Activated CD4-positive, alpha-beta T cell treated with anti-CD3 and anti-CD28 coated beads, Interleukin-2, amount 50 U/mL, for 24 hours (primary cell): ENCODE measurements at places on chromosomes 16 and 17.
A peak's percentile ranks its signal among the peaks of the same experiment; 100 is the strongest.

DNA sequence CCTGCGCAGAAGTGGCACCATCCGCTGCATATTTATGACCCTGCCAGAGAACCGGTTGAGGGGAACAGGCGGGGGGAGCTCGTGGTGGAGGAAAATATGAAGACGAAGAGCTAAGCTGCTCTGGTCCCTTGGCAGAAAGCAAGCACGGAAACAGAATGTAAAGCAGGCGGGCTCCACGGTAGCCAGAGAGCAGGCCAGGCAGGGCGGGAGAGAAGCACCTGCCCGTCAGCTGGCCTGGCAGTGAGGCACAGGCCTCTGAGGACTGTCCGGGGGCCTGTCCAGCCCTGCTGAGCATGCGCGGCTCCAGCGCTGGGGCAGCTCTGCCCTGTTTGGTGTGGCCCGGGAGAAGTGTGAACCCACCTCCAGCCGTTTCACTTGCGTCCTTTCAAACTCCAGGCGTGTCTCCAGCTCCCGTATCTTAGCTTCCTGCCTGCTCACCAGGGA, 46.7 kb downstream of the PIPOX start:
- no peak for DNase-seq

DNA sequence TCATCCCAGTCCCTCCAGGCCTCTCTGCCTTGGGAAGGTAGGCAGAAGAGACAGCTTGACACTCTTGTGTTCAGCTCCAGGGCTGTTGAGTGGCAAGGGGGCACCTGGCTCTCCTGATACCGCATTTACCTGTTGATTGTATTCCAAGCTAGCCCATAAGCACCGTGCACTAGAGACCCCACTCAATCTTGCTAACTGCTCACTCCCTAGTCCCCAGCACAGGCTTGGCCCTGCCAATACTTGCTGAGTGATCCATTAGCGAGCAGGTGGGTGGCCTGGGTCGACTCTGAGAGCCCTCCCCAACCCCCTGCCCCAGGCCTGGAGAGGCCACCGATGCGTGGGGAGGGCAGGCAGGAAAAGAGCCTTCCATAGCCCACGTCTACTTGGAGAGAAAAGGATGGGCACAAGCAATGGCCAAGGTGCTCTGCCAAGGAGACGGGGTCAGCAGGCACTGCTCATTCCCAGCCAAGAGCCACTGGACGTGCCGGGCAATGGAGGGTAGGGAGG, 29.5 kb downstream of the FA2H start:
- no peak for DNase-seq

- no peak for DNase-seq
Measured at GRCh38 chr16:18811925-18812324, 10.6 kb upstream of the ARL6IP1 start.

GRCh38 chr16:49684696-49685095, 171.2 kb downstream of the ZNF423 start:
- DNase-seq = no peak

- DNase-seq = no peak
Measured at GRCh38 chr16:57152096-57153093, 33.4 kb downstream of the PSME3IP1 start.

DNA sequence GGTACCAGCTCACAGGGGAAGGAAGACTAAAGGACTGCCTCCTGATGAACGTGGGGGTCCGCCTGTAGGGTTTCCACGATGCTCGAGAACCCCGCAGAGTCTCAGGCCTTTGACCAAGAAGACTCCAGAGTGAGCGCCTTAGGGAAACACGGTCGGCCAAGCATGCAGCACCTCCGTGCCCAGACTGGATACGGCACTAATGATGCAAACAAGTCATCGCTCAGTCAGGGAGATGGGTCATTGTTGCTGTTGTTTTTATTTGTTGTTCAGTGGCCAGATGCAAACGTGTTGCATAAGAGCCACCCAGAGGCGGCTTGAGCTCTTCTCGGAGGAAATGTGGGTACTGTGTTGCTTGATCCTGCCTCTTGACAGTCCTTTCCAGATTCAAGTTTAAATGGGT, 19.3 kb upstream of the RBFOX3 start:
- DNase-seq = no peak

DNA sequence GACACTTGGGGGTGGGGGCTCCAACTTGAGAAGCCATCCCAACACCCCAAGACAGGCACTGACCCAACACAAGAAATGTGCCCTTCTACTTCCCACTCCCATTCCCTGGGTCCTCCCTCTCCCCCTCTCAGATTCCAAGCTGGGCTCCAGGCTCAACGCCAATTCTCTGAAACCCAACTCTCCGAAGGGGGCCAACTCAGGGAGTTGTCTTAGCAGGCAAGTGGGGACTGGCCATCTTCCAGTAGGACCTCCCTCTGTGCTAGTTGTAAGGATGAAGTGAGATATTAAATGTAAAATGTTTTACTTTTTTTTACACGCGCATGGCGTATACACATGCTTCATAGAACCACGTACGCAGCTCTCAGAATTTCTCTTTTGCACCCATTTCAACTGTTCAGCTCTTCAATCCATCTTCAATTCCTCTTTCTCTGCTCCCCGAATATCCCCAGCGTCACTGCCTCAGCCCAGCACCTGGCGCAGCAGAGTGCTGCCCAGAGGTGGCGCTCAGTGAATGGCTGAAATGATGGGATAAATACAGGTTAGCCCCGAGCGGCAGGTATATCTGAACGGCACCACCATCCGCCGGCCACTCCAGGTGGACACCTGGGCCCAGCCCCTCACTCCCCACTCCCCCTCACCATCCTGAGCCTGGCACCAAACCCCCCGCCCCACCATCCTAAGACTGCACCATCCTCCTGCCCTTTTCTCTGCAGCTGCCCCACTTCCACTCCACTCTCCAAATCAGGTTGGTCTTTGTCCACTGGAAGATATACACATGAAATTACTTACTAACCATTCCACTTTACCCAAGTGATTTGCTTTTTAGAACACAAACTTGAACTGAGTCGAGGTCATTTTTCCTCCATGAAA, 43.9 kb upstream of the TNRC6C start:
- DNase-seq = no peak

DNA sequence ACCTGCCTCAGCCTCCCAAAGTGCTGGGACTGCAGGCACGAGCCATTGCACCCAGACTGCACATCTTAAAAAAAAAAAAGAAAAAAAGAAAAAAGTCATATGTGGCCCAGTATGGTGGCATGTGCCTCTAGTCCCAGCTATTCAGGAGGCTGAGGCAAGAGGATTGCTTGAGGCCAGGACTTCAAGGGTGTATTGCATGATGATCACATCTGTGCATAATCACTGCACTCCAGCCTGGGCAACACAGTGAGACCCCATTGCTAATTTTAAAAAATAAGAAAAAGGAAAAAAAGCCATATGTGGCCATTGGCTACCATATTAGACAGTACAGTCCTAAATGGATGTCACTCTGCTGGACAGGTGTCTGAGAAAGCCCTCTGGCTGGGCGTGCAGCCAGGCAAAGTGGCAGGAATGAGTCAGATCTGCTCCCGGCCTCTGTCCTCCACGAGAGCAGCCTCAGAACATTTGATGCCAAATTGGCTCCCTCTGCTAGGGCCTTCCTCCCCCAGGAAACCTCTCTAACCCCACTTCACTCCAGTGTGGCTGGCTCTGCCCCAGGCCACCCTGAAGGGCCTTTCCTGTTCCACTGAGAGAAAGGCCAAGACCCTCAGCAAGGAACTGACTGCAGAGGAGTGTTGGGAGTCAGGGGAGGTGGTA, 14.7 kb downstream of the CA7 start:
- DNase-seq = no peak

DNA sequence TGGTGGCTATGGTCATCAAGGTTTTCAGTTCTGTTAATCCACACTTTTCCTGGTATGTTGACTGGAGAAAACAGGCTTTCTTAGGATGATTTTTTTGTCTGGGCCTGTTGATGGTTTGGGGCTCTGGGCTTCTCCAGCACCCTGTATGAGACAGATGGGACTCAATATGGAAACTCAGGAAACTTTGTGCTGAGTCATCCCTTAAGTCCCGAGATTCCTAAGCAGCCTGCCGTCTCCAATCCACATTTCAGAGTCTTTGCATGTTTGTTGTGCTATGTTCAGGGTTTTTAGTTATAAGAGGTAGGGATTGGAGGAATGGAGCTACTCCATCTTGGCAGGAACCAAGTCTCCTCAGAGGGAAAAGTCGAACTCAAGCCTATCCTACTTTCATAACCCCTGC, 253.3 kb upstream of the FOXF1 start:
- DNase-seq = no peak

DNA sequence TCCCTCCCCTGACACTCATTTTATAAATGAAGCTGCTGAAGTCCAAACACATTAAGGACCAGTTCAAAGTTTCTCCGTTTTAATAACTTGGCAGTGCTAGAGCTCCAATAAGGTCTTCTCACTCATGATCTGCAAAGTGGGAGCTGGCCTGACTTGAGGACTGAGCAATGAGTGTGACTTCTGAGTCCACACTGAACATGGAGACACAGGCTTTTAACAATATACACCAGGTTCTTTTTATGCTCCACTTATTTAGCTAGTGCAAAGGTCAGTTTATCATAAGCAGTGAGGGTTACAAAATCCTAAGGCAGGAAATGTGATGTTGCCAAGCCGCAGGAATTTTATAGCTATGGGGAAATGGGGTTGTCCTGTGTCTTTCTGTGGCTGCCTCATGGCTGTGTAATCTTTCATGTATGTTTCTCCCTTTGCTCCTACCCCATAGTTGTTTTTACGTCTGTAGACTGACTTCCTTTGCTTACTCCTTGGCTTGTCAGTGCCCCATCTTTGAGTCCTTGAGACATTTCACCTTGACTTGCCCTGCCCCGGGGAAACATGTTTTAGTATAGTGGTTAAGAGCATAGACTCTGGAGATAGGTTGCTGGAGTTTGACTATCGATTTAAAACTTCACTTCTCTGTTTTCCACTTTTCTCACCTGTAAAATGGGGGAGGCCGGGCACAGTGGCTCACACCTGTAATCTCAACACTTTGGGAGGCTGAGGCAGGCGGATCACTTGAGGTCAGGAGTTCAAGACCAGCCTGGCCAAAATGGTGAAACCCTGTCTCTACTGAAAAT, 12.2 kb upstream of the MMD start:
- no peak for DNase-seq

DNA sequence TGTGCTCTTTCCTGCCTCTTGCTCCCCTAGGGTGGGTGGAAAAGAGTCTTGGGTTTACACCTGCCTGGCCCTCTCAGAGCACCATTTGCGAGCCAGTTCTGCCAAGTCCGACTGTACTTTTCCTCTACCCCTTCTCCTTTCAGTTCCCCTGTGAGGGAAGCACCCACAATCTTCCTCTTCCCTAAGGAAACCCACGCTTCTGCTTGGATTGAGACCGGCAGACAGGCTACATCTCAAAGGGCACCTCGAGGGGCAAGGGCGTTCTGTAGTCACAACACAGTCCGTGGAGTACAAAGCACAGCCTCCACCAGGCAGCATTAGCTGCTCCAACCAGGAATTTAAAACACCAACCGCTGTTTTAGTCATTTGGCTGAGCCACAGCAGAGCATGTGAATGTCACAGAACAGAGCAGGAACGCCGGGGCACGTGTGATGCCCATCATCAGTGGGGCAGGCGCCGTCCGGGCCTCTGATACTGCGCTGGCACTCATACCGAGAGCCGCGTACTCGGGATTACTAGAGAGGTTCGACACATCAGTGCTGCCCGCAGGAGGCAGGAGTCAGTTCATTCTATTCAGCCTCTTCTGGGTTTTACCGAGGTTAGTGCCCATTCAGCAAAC, 13.7 kb upstream of the MNT start:
- no peak for DNase-seq

GRCh38 chr17:4215882-4216570, 47.8 kb downstream of the ANKFY1 start:
- no peak for DNase-seq

DNA sequence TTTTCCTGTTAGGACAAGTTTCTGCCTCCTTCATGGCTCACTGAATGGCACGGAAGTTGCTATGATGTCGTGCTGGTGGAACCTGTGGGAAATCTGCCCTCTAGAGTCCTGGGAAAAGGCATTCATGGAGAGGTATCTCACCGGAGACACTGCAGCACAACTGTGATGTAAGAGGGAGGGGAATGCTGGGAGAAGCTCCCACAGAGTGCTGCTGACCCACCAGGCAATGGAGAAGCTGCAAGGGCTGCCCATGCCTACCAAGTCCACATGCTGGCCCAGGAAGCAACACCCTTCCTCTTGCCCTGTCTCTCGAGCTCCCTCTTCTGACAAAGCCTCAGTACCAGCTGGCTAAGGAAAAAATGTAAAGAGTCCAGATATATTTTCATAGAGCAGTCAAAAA, 45.2 kb upstream of the SLC5A11 start:
- no peak for DNase-seq

DNA sequence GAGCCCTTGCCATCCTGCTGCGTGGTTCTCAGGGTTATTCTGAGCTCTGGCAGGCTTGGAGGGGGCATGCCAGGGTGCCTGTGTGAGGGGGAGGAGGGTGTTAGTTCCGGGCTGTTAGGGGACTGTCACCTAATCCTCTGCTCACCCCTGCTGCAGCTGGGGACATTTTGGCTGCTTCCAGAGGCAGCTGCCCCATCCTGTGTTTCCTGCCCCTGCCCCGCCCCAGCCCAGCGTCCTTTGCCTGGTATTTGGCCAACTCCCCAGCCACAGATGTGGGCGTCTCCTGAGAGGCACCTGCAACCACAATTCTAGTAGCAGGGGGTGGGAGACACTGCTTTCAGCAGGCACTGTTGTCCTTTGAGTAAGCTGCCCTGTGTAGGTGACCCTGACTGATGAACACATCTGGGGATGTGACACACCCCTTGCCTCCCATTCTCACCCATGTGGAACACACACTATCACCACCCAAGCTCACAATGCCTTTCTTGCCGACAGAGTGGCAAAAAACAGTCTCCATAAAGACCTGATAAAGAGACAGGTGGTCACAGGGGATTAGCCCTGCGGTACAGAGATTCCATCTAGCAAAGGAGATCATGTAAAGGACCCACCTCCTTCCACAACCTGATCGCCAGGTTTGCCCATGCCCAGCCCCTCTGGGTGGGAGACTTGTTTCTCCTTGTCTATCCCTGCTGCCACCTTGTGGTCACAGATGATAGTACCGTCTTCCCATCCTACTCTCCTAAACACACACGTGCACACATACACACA, at the start of gene CHRNE:
CHRNE (minus strand) TSS at position 48 of the 768 bp plus-strand sequence; CDS start at position 13, 35 bp downstream.
- DNase-seq = peak; percentile 46

- DNase-seq = no peak
Measured at GRCh38 chr16:75024594-75024993, 25.8 kb downstream of the ZNRF1 start.

- no peak for DNase-seq
Measured at GRCh38 chr17:82083533-82084359, 14.3 kb downstream of the FASN start.

GRCh38 chr17:48997103-48997826, at the start of gene IGF2BP1:
IGF2BP1 (plus strand) TSS chr17:48997385; CDS start chr17:48997746, 361 bp downstream.
- no peak for DNase-seq

GRCh38 chr17:44661835-44662234, 5.6 kb downstream of the MEIOC start:
- no peak for DNase-seq

DNA sequence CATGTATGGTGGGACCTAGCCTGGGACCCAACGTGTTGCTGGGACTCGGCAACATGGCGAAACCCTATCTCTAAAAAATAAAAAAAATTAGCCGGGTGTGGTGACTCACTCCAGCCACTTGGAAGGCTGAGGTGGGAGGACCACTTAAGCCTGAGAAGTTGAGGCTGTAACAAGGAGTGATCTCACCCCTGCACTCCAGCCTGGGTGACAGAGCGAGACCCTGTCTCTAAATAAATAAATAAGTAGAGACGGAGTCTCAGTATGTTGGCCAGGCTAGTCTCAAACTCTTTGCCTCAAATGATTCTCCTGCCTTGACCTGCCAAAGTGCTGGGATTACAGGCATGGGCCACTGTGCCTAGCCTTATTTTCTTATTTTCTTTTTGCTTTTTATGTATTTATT, 10.1 kb upstream of the CNP start:
- DNase-seq = no peak
